ENCODE measurements at places on chromosomes 4 and X. TPM values are rescaled to one million over a fixed set of nuclear protein-coding genes. Genes with fewer than 3 reads are reported as not detected.

DNA sequence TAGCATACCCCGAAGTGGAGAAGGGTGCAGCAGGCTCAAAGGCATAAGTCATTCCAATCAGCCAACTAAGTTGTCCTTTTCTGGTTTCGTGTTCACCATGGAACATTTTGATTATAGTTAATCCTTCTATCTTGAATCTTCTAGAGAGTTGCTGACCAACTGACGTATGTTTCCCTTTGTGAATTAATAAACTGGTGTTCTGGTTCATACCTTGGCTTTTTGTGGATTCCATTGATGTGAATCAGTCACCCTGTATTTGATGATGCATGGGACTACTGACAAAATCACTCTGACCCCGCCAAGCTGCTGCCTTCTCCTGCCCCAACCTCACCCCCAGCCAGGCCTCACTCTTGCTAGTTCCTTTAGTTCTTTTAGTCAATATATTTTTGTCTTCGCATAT, 32.7 kb downstream of the F9 start:
- no peak overlapping the region for H3K27ac ChIP-seq
- no peaks in the 10 kb centered on the region for H3K4me1 ChIP-seq
- H3K4me3 ChIP-seq: no peak overlapping the region
- H3K36me3 ChIP-seq: no peaks in the 10 kb centered on the region
- peaks cover 5% of the 10 kb centered on the region for H3K27me3 ChIP-seq
- no peak for DNase-seq

IKBKG gene
- 21.6 TPM for total RNA-seq

- H3K36me3 ChIP-seq: no peaks in the 10 kb centered on the region
- H3K27me3 ChIP-seq: no peaks in the 10 kb centered on the region
- no peak overlapping the region for H3K4me3 ChIP-seq
- no peak for DNase-seq
- H3K27ac ChIP-seq: no peak overlapping the region
- H3K4me1 ChIP-seq: peaks cover 11% of the 10 kb centered on the region
Measured at GRCh38 chrX:34810364-34810763, 132.2 kb upstream of the FAM47B start.

DNA sequence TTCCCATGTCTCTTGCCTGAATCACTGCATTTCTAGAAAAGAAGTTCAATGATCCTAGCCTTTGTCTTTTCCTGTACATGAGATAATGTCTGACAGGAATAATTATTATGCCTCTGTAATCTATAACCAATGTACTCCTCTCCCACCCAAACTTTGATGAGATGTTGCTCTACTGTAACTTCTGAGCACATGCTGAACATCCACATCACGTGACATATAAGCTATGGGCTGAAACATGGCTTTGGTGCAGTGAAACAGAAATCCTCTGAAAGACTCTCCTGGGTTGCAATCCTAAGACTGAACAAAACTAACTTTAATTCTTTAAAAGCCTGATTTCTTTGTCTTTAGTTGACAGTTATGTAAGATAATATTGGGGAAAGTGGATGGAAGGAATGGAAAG, 1.5 kb upstream of the ADAD1 start:
- DNase-seq: no peak
- peaks cover 9% of the 10 kb centered on the region for H3K4me1 ChIP-seq
- H3K4me3 ChIP-seq: no peak overlapping the region
- no peaks in the 10 kb centered on the region for H3K36me3 ChIP-seq
- H3K27ac ChIP-seq: no peak overlapping the region

MAGEC3 gene
- not detected for total RNA-seq

- no peaks in the 10 kb centered on the region for H3K27me3 ChIP-seq
- H3K4me1 ChIP-seq: peaks cover 27% of the 10 kb centered on the region
- H3K36me3 ChIP-seq: no peaks in the 10 kb centered on the region
- no peak for DNase-seq
- no peak overlapping the region for H3K4me3 ChIP-seq
Measured at GRCh38 chr4:99755223-99755944, 61.2 kb upstream of the DAPP1 start.

GRCh38 chr4:153039542-153040185, 103.5 kb downstream of the FHDC1 start:
- no peaks in the 10 kb centered on the region for H3K27me3 ChIP-seq
- no peak overlapping the region for H3K4me3 ChIP-seq
- H3K27ac ChIP-seq: no peak overlapping the region

SGMS2 gene
- total RNA-seq: 71.5 TPM

SMIM31 gene
- not detected for total RNA-seq

ATP1B4 gene
- not detected for total RNA-seq

DNA sequence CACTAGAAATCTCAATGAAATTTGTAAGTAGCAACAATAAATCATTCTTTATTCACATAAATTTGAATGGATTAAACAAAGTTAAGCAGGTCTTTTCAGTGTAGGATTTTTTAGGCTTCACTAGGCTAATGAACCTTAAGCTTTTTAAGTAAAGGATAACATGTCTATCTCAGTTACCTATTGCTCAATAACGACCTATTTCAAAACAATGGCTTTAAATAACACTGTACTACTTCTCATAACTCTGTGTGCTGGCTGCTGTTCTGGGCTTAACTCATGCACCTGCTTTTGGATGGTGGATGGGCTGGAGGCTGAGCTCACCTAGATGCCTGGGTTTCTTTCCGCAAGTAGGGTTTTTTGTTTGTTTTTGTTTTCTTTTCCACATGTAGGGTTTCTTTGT, 495.0 kb upstream of the SLIT2 start:
- H3K27ac ChIP-seq: no peak overlapping the region
- no peaks in the 10 kb centered on the region for H3K27me3 ChIP-seq
- DNase-seq: no peak
- peaks cover 4% of the 10 kb centered on the region for H3K4me1 ChIP-seq
- H3K4me3 ChIP-seq: no peak overlapping the region
- H3K36me3 ChIP-seq: peaks cover 1% of the 10 kb centered on the region

- no peak overlapping the region for H3K4me3 ChIP-seq
- no peaks in the 10 kb centered on the region for H3K36me3 ChIP-seq
- H3K27me3 ChIP-seq: no peaks in the 10 kb centered on the region
- no peak overlapping the region for H3K27ac ChIP-seq
Measured at GRCh38 chr4:153745651-153746050, 14.2 kb downstream of the RNF175 start.

AWAT2 gene
- not detected for total RNA-seq

PDZD11 gene
- total RNA-seq: 48.1 TPM

DNA sequence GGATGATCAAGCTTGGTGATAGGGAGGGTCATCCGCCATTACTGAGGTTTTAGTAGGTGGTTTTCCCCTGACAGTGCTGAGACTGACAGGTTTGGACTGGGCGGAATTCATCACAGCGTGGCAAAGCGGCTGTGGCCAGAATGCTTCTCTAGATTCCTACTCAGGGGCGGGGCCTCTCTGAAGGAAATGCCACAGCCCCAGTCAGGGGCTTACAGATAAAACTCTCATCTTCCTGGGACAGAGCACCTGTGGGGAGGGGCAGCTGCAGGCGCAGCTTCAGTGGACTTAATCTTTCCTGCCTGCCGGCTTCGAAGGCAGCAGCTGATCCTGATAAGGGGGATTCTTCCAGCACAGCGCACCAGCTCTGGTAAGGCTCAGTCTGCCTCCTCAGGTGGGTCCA, 316.7 kb downstream of the RPA4 start:
- H3K4me3 ChIP-seq: no peak overlapping the region
- H3K27me3 ChIP-seq: no peaks in the 10 kb centered on the region
- H3K36me3 ChIP-seq: peaks cover 2% of the 10 kb centered on the region
- DNase-seq: no peak

MSANTD1 gene
- 0.55 TPM for total RNA-seq

Measured in chondrocyte (in vitro differentiated cells).